ENCODE measurements at places on chromosomes 4 and X.

DNA sequence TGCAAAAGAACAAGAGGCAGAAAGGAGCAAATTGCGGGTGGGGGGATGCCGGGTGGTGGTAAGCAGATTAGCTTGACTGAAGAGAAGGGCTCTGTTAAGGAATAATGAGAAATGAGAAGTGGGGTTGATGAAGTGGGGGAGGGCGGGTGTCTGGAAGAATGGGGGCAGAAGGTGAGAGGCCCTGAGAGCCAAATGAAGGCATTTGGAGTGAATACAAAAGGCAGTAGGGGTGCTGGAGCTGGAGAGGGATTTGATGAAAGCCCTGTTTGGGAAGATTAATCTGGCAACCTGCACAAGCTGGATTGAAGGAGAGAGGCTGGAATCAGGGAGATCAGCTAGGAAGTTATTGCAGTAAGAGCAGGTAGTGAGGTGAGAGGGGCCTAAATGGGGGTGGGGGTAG lies 82.1 kb downstream of the GUCY2F start:
- no peak for DNase-seq

DNA sequence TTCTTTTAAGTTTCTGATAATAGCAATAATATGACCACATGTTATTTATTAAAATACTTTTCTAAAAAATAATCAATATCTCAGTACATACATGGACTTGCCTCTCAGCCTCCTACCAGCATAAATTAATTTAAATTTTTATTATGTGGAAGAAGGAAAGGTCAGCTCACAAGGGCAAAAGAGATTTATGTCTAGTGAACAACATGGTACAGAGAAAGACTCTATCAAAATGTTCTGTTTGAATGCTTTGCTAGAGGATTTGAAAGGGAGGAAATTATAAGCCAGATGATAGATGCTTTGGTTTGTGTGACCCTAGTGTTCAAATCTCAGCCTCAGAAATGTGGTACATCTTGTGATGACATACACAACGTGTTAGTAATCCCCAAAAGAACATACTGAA lies 94.3 kb downstream of the DKK2 start:
- DNase-seq = no peak

- DNase-seq = no peak
Observed at GRCh38 chrX:118519411-118520215, 24.0 kb downstream of the DOCK11 start.

DNA sequence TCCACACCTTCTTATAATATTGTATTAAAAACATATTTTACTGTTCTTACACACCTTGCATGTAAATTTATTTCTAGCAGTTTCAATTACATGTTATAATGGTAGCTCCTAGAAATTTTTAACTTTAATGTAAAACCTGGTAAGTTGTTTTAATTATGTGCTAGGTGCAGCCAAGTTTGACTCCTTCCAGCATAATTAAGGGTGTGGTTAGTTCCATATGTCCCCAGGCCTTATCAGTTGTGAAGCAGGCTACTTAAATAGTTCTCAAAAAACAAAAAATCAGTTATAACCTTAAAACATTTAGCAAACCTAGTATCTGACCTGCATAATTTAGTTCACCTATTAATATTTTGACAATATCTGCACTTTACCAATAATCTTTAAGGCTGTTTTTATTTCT lies 26.9 kb upstream of the PASD1 start:
- DNase-seq = no peak

DNA sequence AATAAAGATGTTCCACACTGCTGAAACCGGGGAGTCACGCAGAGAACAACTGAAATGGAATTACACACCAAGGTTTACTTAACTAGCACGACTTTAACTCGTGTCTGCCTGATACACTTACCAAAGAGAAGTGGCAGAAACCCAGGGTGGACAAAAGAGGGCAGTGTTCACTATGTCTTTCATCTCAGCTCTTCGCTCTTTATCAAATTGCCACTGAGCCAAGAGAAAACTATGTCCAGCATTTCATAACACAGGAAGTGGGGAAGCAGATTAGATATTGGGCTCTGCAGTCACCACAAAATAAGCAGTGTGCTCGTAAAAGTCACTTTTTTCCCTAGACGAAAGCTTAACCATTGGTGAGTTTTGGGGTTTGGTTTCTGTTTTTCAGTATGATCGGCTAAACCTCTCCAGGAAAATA lies 155.7 kb downstream of the CHIC2 start:
- peak; percentile 68 for DNase-seq

DNA sequence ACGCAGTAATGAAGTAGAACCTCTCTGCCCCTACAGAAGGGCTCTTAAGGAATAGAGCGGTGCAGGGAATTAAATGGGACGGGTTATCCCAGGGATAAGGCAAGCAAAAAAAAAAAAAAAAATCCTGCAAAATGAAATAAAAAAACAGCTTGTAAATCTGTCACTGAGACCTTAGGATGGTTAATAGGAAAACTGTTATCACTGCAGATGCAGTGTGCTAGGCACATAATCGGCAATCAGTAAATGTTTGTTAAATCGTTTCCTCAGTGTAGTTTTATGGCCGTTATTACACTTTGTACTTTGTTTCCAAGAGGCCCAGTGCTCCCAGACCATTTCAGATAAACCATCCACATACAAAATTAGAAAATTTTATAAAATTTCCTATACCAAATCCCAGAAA lies 1.0 kb downstream of the HNRNPH2 start:
- DNase-seq = no peak

GRCh38 chr4:23614284-23614892 lies 275.5 kb downstream of the PPARGC1A start:
- peak; percentile 10 for DNase-seq

GRCh38 chrX:66360894-66361293 lies 196.8 kb downstream of the HEPH start:
- DNase-seq = no peak

DNA sequence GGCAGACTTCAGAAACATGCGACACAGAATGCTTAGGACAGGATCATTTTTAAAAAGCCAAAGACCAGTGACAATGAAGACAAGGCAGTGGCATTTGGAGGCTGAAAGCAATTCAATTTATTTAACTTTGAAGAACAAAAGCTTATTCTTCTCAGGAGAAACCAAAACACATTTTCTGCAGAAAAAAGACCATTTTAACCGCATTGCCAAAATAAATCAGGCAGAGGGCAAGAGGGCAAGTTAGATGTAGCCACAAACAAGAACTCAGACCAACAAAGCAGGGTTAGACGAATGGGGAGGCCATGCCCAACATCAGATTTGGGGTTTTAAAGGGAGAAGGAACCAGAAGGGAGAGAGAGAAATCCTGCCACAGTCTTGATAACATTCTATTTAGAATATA lies 58.9 kb downstream of the RELL1 start:
- DNase-seq = no peak

- peak; percentile 16 for DNase-seq
Observed at GRCh38 chrX:115408771-115409400, 119.4 kb downstream of the LUZP4 start.

GRCh38 chrX:10507876-10508275 lies 112.5 kb downstream of the MID1 start:
- no peak for DNase-seq

- DNase-seq = no peak
Observed at GRCh38 chr4:54958236-54958635, 167.2 kb downstream of the KDR start.

DNA sequence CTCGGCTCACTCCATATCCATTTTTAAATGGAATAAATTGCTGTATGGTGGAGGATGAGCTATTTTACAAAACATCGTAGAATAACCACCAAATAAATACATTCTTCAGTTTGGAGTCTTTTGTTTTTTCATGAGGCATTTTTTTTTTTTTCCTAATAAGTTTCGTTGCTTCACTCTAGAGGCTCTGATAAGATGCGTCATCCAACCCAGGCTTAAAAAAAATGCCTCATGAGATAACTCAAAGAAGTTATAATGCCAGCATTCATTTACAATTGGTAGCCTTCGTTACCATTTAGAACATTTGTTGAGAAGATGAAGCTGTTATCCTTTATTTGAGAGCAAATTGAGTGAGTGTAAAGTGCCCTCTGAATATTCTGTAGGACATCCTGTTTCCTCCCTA lies 172.2 kb upstream of the CENPE start:
- no peak for DNase-seq

DNA sequence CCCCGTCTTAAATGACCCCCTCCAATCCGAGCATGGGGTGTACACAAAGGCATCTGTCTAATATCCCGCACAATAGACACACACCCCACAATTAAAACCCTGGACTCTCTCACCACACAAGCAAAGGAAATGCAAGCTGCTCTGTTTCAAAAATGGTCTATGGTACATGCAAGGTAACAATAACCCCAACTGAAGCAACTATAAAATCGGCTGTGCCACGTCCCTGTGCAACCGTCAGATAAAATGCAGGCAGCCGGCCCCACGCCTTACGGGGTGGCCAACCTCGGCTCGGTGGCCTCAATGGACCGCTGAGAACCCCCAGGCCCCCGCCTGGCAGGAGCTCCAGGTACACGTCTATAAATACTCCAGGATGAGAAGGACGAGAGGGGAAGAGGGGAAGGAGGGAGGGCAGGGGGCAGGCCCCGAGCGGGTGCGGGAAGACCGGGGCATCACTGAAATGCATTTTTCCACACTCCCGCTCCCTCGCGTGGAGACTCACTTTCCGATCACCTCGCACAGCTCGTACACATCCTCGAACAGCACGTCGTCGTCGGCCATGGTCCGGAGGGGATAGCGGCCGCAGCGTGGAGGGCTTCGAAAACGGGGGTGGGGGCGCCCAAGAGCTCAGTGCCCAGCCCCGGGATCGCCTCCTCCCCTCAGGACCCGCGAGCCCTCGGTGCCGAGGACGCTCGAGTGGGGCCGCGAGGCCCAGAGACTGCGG lies 763 bp downstream of the CASK start:
- DNase-seq = no peak

DNA sequence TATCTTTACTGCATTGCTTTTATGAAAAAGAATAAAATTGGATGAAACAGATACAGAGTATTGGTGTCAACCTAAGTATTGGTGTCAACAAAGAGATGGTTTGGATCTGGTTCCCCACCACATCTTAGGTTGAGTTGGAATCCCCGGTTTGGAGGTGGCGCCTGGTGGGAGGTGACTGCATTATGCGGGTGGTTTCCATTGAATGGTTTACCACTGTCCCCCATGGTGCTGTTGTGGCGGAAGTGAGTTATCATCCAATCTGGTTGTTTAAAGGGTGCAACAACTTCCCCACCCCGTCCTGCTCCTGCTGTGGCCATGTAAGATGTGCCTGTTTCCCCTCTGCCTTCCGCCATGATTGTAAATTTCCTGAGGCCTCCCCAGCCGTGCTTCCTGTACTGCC lies 52.8 kb upstream of the CD99 start:
- no peak for DNase-seq

DNA sequence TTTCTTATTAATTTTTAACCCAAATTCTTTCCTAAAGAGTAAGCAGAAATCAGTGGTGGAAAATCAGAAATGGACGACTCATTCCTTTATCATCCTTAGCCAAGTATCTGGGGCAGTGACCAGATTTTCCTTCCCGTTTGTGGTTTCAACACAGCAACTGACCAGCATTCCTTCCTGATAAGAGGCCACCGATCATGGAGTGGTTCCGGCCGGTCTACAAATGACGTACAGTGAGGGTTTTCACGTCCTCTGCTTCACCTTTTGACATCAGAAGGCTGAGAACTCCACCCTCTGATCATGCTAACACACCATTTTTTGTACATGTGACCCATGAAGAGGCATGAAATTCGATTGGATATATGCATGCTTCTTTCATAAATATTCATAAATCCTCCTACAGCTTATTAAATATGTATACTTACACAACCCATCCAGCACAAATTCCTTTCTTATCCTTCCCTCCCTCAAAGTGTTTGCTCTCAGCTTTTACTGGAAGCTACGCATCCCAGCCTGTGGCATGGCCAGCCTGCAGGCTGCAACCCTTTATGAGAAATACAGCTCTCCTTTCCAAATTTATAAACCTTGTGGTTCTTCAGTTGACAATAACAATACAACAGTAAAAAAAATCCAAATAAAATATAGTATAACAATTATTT lies 173.0 kb upstream of the CASK start:
- DNase-seq = peak; percentile 78

- peak; percentile 33 for DNase-seq
Observed at GRCh38 chr4:151921811-151922210, 161.0 kb upstream of the GATB start.

DNA sequence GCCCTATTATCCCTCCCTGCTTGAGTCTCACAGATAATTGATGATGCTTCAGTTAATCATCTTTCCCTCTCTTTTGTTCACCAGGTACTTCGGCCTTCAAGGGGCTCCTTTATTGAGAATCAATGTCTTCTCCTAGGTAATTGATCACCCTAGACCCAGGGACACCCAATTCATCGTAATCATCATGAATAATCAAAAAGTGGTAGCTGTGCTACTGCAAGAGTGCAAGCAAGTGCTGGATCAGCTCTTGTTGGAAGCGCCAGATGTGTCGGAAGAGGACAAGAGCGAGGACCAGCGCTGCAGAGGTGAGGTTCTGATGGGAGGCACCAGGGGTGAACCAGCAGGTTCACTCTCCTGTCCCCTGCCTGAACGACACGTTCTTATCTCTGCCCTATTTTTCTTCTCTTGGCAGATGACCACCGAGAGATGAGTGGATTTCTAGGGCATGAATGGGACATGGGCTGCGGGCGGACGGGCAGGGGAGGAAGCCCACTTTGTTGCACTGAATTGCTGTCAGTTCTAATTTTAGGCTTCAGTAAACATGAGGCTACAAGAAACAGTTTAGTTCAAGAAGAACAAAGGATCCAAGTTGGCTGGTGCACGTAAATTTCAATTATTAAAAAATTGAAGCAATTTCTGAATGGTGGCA lies 80.5 kb downstream of the ALPK1 start:
- no peak for DNase-seq

DNA sequence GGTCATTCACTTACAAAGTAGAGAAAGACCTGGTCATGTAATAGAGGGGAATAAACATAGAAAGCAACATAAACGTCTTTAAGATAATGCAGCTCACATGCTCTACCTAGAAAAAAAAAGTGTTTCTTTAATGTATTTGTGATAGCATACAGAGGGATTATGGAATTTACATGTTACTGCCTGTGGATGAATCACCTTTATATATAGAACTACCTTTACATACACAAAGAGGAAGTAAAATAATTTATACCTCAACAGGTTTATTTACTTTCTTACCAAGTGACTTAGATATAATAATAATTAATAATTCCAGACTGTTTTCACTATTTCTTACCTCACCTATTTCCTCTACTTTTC lies 81.5 kb downstream of the PPP3CA start:
- DNase-seq = no peak

- DNase-seq = no peak
Observed at GRCh38 chr4:26122690-26123089, 198.1 kb upstream of the RBPJ start.

DNA sequence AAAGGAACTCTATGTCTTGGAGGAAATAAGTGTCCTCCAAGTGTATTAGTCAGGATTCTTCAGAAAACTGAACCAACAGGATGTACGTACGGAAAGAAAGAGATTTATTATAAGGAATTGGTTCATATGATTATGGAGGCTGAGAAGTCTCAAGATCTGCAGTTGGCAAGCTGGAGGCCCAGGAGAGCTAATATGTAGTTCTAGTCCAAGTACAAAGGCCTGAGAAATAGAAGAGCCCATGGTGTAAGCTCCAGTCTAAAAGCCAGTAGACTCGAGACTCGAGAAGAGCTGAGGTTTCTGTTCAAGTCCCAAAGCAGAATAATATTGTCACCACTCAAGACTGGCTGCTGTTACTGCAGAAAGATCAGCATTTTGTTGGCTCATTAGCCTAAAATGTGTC lies 65.3 kb upstream of the EFNB1 start:
- no peak for DNase-seq

- no peak for DNase-seq
Observed at GRCh38 chr4:177349191-177349590, 39.5 kb downstream of the NEIL3 start.

- no peak for DNase-seq
Observed at GRCh38 chr4:7108046-7108625, 40.3 kb upstream of the GRPEL1 start.

GRCh38 chr4:89753601-89754066 lies 83.3 kb downstream of the SNCA start:
- peak; percentile 63 for DNase-seq

Data from AG20443 (cell line).